Activated T-helper 1 cell treated with anti-CD3 and anti-CD28 coated beads, Interleukin-12 subunit alpha, Interleukin-12 subunit beta, Interleukin-2, Interleukin-4 antibody, amounts not matched to agents 30 ng/mL and 10 ng/mL and 1 ng/mL, durations not matched to agents 14 hours and 24 hours and 36 hours (primary cell): ENCODE measurements at places on chromosomes 12 and 14.

DNA sequence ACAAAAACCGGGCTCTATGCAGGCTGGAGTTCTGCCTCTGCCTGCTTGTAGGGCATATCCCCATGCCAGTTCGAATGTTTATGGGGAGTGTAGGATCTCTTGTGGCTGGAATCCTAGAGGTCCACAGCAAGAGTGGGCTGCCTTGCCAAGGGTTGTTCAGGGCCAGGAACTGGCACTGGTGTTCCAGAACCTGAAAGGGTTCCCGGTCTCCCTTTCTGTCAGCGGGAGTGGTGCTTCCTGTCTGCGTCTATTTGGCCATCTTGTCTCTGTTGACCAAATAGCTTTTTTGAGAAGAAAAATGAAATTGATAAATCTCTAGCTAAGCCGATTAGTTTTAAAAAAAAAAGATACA, 17.8 kb downstream of the OLR1 start:
- DNase-seq, result no peak

GRCh38 chr12:13258197-13258596, 61.7 kb downstream of the EMP1 start:
- DNase-seq, result no peak

GRCh38 chr14:61542848-61543790, 152.2 kb upstream of the HIF1A start:
- no peak for DNase-seq

- no peak for DNase-seq
Observed at GRCh38 chr14:89000007-89000942, 175.8 kb downstream of the TTC8 start.

DNA sequence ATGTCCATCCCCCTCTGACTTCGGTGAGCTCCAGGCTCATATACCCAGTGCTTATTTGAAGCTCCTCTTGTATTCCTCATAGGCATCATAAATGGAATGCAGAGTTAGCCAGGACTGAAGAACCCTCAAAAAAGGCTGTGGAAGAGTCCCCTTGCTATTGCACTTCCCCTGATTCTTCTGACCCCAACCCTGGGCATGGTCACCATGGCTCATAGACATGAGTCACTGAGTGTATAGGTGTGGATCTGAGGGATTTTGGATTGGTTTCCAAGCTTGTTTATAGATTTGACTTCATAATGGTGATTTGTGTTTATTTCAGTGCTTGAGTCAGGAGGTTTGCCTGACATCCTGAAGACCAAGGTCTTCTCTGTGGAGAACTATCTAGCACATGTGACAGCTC, 98.4 kb upstream of the SLC38A2 start:
- DNase-seq, result no peak

DNA sequence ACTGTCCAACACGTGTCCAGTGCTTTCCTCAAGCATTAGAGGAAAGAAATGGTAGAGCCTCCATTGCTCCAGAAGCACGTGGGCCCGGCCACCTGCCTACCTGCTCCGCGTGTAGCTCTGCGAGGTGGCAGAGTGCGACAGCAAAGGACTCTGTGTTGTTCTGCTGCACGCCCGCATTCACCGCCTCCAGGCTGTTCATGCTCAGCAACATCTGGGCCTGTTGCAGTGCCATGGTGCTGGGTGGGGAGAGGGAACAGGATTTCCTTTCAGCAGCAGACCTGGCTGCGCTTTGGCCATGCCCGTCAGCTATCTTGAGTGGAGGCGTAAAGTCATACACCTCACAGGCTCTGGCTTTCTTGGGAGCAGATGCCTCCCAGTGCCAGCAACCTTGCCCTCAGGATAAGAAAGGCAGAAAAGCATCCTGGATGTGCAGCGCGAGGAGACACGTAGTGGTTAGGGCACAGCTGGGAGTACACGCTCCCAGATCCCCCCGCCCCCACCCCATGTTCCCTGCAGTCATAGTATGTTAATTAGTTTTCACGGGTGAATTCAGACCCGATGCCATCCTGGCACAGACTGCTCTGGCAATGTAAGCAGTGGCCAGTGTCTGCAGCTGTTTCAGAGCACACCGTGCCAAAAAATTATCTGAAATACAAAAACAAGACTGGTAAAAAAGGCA, 25.1 kb downstream of the ANAPC5 start:
- DNase-seq, result no peak

DNA sequence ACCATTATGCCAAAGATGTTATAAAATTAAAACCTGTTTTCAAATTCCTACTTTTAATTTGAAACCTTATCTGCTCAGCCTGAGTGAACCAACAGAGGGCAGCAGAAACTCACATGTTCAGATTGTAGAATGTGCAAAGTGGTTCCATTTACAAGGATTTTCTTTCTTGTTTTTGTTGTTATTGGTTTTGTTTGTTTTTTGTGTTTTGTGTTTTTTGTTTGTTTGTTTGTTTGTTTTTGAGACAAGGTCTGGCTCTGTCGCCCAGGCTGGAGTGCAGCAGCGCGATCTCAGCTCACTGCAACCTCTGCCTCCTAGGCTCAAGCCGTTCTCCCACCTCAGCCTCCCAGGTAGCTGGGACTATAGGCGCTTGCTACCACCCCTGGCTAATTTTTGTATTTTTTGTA, 22.8 kb upstream of the GARIN2 start:
- DNase-seq, result no peak

DNA sequence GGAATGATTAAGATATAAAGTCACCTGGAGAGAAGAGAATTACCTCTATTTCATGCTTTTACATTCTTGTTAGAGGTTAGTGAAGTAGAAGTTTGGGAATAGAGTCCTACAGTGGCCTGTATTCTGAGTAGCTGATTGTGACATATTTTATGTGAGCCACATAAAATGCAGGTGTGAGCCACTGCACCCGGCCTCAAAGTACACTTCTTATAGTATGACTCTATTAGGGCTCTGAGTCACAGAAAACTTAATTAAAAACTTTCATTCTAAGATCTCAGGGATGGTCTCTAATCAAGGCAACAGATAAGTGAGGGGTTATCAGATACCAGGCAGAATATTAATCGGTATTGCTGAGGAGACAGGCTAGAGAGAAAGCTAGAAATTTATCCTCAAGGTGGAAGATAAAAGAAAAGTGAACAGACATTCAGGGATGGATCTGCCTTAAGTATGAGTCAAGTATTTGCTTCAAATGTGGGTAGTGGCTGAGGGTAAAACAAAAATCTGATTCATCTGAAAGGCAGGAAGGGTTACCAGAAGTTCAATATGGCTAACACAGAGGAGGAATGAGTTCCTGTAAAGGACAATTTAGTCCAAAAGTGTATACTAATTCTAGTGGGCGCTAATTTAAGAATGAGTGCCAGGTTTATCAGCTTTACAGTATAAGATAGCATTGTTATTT, 5.5 kb upstream of the G2E3 start:
- no peak for DNase-seq

- DNase-seq, result no peak
Observed at GRCh38 chr14:99821519-99822508, 28.6 kb downstream of the EML1 start.

DNA sequence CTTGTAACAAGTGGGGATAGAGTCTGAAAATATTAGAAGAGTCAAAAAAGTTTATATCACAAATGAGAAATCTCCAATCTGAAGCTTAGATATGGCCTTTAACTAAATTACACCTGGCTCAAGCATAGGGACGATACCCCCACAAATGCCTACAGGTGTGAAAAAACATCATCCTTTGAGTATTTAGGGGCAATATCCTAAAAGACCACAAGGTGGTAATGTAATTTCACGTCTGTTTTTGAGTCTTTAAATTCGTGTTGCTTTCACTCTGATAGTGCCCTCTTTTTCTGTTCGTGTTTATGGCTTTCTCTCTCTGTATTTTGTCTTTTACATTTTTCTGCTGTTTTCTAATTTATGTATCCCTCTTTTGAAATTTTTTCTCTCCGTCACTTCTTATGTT, 84.3 kb downstream of the ETNK1 start:
- no peak for DNase-seq

DNA sequence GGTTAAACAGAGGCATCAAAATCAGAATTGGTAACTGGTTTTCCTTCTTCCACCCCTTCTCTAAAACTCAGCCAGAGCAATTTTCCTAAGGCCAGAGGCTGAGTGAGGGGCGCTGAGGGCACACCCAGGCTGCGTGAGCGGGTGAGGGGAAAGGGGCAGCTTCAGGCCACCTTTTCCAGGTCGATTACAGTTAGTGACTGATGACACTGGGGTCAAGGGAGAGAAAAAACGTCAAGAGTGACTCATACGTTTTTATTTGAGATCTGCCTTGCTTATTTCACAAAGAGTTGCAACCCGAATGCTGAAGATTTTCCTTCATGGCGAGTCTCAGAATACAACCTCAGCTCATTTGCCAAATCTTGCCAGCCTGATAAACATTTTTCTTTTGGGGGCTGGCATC, 46.7 kb upstream of the EVL start:
- DNase-seq, result no peak

GRCh38 chr14:99354166-99354875, 82.3 kb upstream of the BCL11B start:
- DNase-seq, result no peak

DNA sequence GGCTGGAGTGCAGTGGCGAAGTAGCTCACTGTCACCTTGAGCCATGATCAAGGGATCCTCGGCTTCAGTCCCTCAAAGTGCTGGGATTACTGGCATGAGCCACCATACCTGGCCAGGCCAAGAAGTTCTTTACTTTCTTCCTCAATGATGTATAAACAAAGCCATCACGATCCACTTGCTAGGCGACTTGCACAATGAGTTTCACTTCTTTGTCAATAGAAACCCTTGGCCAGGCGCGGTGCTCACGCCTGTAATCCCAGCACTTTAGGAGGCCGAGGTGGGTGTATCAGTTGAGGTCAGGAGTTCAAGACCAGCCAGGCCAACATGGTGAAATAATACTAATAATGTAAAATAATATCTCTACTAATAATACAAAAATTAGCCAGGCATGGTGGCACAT, 14.4 kb upstream of the SPSB2 start:
- no peak for DNase-seq

GRCh38 chr14:41859336-41859735, 252.7 kb downstream of the LRFN5 start:
- DNase-seq, result no peak

DNA sequence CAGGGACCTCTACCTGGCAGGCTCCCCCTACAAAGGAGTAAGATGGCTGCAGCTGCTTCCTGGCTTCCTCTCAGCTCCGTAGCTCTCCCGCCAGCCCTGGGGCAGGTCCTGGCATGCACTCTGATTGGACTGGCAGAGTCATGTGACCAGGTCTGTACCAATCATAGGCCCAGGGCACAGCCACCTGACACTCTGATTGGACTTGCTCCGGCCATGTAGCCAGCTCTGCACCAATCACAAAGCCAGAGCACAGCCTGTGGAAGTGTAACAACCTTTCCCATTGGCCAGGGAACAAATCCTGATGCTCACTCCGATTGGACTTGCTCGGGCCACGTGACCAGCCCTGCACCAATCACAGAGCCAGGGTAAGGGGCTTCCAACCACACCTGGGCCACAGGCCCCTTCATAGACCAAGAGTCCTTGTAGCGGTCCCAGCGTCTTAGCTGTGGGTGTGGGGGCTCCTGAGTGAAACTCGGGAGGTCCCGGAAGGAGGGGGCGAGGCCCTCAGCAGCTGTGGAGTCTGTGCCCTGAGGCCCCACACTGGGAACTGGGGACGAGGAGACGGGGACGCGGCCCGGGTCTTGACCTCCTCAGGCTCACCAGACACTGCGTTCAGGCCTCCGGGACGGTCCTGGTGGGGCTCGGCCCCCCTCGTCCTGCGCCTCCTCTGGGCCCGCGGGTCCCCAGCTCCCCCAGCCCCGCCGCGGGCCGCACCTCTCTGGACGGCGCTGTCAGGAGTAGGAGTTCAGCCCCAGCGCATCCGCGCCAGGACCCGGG, 210.6 kb downstream of the ADGRD1 start:
- DNase-seq, result no peak

DNA sequence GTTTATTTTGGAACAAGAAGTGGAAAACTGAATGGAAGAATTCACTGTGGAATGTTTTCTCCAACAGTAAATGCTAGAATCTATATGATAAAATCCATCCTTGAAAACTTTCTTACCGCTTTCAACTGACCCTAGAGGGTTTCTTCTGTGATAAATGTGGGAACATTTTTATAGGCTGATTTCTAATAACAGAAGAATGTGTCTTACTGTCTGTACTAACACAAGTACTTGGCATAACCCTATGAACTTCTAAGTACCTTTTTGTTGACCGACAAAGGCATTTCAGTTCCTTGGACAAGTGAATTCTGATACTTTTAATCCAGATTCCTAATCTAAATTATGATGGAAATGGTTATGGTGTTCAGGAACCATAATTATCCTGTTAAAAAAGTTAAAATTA, 1109.7 kb upstream of the FLRT2 start:
- no peak for DNase-seq

- DNase-seq, result no peak
Observed at GRCh38 chr14:39320318-39320717, 86.6 kb downstream of the MIA2 start.

DNA sequence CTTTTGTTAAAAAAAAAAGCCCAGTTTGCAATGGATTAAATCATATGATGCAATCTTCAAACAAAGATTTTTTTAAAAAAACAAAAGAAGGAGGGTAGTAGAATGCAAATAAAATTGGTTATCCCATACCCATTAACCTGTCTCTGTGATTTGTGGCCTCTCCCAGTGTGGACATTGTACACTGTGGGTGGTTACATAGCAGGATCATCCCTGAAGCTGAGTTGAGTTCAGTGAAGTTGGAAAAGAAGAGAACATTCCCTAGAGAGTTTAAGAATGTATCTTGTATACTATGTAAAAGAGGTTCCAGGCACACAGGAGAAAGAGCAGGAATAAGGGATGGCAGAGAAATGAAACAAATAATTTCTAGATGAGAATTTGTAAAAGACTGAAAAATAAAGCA, 142.4 kb upstream of the SLC16A7 start:
- DNase-seq, result no peak

DNA sequence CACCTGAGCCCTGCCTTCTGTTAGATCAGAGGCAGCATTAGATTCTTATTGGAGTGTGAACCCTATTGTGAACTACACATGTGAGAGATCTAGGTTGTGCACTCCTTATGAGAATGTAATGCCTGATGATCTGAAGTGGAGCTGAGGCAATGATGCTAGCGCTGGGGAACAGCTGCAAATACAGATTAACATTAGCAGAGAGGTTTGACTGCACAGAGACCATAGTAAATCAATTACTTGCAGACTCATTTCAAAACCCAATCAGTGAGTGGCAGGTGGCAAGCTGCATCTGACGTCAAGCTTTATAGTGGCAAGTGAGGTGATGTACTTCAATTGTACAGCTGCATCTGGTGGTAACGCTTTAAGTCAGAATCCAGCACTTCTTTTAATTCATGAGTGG, 141.6 kb downstream of the GPHN start:
- no peak for DNase-seq

- no peak for DNase-seq
Observed at GRCh38 chr12:104473374-104473983, 16.7 kb downstream of the CHST11 start.

GRCh38 chr12:111424189-111424792, 18.6 kb downstream of the SH2B3 start:
- DNase-seq, result no peak

DNA sequence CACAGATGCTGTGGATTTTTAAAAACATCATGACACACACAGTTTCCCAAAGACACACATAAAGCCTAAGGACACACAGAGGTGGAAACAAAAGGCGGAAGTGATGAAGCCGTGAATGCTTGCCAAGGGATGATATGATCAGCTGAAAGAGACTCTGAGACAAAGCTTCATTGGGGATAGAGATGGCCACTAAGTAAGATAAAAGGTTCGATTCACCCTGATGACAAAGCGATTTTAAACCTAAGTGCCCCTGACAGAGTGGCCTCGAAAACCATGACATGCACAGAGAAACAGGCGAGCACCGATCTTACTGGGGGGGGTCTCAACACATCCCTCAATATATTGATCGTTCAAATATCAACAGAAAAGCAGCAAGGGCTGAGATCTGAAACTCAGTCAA, 20.3 kb upstream of the EIF5 start:
- no peak for DNase-seq

- DNase-seq, result no peak
Observed at GRCh38 chr14:54440037-54440436, 1.1 kb downstream of the CNIH1 start.
